Breast epithelium (tissue), 4 donors: ENCODE measurements at places on chromosomes 3 and 15.

- H3K27me3 ChIP-seq: no peaks in the 10 kb centered on the region
- no peaks in the 10 kb centered on the region for H3K36me3 ChIP-seq
Observed at GRCh38 chr3:144816323-144816722, 844.7 kb downstream of the DIPK2A start.

- no peak for DNase-seq
- H3K27me3 ChIP-seq: no peaks in the 10 kb centered on the region
- H3K36me3 ChIP-seq: no peaks in the 10 kb centered on the region
- H3K4me3 ChIP-seq: no peak overlapping the region
- H3K27ac ChIP-seq: no peak overlapping the region
- H3K4me1 ChIP-seq: peaks cover 3% of the 10 kb centered on the region
Observed at GRCh38 chr3:149585401-149585726, 72.5 kb downstream of the WWTR1 start.

- H3K27ac ChIP-seq: no peak overlapping the region
- no peak overlapping the region for H3K4me3 ChIP-seq
- H3K27me3 ChIP-seq: no peaks in the 10 kb centered on the region
- H3K4me1 ChIP-seq: no peaks in the 10 kb centered on the region
Observed at GRCh38 chr3:154102225-154102624, 19.0 kb upstream of the ARHGEF26 start.

GRCh38 chr15:80375968-80376891 lies 28.0 kb upstream of the ARNT2 start:
- no peak overlapping the region for H3K27ac ChIP-seq
- H3K4me3 ChIP-seq: no peak overlapping the region
- DNase-seq: no peak
- no peaks in the 10 kb centered on the region for H3K4me1 ChIP-seq
- no peaks in the 10 kb centered on the region for H3K36me3 ChIP-seq

- H3K36me3 ChIP-seq: no peaks in the 10 kb centered on the region
- H3K27ac ChIP-seq: no peak overlapping the region
- DNase-seq: no peak
- no peak overlapping the region for H3K4me3 ChIP-seq
- no peaks in the 10 kb centered on the region for H3K4me1 ChIP-seq
Observed at GRCh38 chr3:172370419-172370818, 77.8 kb downstream of the GHSR start.

DNA sequence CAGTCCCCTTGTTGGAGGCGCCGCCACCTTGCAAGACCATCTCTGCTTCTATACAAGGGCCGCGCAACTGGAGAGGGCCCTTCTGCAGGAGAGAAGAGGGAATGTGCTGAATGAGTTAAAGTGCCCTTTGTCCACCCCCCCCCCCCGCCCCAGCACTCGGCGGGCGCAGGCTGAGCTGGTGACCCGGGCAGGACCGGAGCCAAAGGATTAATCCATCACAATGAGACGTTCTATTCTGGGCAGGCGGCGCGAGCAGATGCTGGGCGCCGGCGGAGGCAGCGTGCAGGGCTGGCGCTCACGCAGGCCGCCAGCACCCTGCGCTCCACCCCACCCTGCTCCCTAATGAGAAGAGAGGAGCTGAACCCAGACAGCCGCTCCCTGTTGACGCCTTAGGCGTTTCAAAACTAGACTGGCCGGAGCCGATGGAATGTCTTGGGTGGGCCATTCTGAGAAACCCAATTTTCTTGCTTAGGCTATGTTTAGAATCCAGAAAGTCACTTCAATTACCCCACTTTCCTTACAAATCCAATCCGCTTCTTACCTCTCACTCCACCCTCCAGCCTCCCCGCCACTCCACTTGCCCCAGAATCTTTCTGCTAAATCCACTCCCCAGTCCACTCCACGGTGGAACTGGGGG lies 32.9 kb downstream of the GJD2 start:
- peak overlapping the region; percentile 51 for H3K4me3 ChIP-seq
- H3K4me1 ChIP-seq: no peaks in the 10 kb centered on the region
- H3K36me3 ChIP-seq: no peaks in the 10 kb centered on the region

GRCh38 chr3:17742880-17743657 lies 638 bp upstream of the TBC1D5 start:
- peak overlapping the region; percentile 98 for H3K27ac ChIP-seq
- no peak for DNase-seq
- no peaks in the 10 kb centered on the region for H3K27me3 ChIP-seq

DNA sequence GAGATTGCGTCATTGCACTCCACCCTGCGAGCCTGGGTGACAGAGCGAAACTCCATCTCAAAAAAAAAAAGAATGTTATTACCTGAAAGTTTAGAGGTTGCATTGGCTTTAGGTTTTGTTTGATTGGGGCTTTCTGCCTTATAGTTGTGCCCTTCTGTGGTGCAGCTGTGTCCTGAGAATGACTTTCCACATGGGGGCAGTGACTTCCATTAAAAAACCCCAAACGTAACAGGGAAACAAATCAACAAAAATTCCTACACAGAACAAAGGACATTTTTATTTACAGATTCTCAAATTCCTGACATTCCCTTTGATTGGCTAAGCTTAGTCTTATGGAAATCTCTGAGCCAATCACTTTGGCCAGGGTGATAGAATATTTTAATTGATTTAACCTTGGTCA lies 154.1 kb upstream of the GPR149 start:
- DNase-seq: no peak
- no peak overlapping the region for H3K4me3 ChIP-seq
- no peaks in the 10 kb centered on the region for H3K27me3 ChIP-seq

DNA sequence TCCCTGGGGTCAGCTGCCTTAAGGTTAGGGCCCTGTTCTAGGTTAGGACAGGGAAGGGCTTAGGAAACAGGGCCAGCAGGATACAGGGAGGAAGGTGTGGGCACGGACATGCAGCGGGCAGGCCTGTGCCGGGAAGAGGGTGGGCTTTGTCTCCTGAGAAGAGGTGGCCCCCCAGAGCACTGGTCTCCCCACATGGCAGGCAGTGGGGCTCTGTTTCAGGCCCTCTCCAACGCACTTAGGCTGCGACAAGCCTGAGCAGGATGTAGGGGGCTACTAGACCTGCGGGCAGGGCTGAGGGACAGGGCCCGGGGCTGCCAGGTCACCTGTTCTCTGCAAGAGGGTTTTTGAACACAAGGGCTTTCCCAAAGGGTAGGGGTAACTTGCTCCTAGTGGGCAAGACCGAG lies 33.5 kb downstream of the KLF13 start:
- H3K36me3 ChIP-seq: no peaks in the 10 kb centered on the region
- no peaks in the 10 kb centered on the region for H3K27me3 ChIP-seq
- H3K4me1 ChIP-seq: peaks cover 11% of the 10 kb centered on the region
- no peak for DNase-seq

DNA sequence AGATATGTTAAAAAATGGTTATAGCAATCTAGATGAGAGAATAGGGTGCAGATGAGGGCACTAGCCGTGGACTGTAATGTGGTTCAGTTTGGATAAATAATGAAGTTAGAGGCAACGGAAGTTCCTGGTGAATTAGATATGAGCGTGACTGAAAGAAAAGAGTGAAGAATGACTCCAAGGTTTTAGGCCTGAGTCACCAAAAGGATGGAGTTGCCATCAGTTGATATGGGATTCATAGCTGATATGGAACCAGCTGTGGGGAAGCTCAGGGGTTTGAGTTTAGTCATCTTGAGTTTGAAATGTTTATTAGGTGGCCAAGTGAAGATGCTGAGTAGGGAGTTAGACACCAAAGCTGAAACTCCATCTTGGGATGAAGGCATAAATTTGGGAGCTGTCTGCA lies 66.2 kb downstream of the SSR3 start:
- H3K4me1 ChIP-seq: no peaks in the 10 kb centered on the region
- H3K27me3 ChIP-seq: no peaks in the 10 kb centered on the region
- no peak overlapping the region for H3K4me3 ChIP-seq
- no peak for DNase-seq
- no peak overlapping the region for H3K27ac ChIP-seq

GRCh38 chr3:188085584-188086560 lies 68.1 kb upstream of the LPP start:
- H3K36me3 ChIP-seq: no peaks in the 10 kb centered on the region
- H3K4me3 ChIP-seq: no peak overlapping the region
- DNase-seq: no peak
- no peaks in the 10 kb centered on the region for H3K27me3 ChIP-seq
- H3K27ac ChIP-seq: no peak overlapping the region
- H3K4me1 ChIP-seq: no peaks in the 10 kb centered on the region

DNA sequence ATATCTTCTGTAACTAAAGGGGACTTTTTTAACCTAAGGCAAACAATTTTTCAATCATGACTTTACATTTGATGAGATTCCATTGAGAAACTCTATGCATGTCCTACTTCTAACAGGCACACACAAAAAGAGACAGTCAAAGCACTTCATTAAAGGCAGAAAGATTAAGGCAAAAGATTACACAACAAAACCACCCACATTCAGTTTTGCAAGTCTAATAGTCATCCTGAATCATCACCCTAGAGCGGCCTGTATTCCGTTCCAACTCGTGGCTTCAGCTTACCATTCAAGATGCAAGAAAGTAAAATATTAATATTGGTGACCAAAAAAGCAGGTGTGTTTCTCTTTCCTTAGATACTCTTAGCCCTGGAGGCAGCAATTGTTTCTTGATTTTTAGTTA lies 205.9 kb downstream of the P3H2 start:
- H3K36me3 ChIP-seq: no peaks in the 10 kb centered on the region
- no peaks in the 10 kb centered on the region for H3K4me1 ChIP-seq
- no peaks in the 10 kb centered on the region for H3K27me3 ChIP-seq
- H3K4me3 ChIP-seq: no peak overlapping the region
- H3K27ac ChIP-seq: no peak overlapping the region

- no peaks in the 10 kb centered on the region for H3K4me1 ChIP-seq
- H3K27ac ChIP-seq: no peak overlapping the region
- H3K27me3 ChIP-seq: no peaks in the 10 kb centered on the region
- no peak for DNase-seq
- H3K4me3 ChIP-seq: no peak overlapping the region
Observed at GRCh38 chr3:157999246-157999645, 107.0 kb downstream of the SHOX2 start.

- no peak overlapping the region for H3K4me3 ChIP-seq
- H3K36me3 ChIP-seq: no peaks in the 10 kb centered on the region
- no peaks in the 10 kb centered on the region for H3K4me1 ChIP-seq
Observed at GRCh38 chr3:52149021-52149420, 5.2 kb downstream of the POC1A start.

DNA sequence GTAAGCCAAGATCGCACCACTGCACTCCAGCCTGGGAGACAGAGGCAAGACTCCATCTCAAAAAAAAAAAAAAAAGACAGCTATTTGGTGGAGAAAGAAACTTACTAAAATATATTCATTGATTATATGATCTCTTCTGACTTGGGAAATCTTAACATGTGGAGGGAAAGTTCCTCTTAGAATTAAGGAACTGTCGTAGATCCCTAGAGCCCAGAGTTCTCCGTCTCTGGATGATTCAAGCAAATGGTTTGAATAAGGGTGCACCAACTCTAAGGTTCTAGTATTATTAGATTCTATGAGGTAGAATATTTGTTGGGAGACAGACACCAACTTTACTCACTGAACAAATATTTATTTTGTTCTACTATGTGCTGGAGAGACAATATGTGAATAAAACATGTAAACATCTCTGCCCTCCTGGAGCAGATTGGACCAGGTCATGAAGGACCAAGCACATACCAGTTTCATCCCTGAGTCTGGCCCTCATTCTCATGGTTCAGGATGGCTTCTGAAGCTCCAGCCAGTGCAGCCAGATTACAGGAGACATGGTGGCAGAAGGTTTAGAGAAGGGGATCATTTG lies 129.7 kb downstream of the MITF start:
- H3K27ac ChIP-seq: no peak overlapping the region
- H3K27me3 ChIP-seq: no peaks in the 10 kb centered on the region
- no peak for DNase-seq
- H3K4me3 ChIP-seq: no peak overlapping the region

GRCh38 chr3:63042833-63043232 lies 167.6 kb upstream of the CADPS start:
- no peak for DNase-seq
- no peaks in the 10 kb centered on the region for H3K36me3 ChIP-seq
- no peak overlapping the region for H3K4me3 ChIP-seq
- no peaks in the 10 kb centered on the region for H3K4me1 ChIP-seq
- H3K27ac ChIP-seq: no peak overlapping the region

DNA sequence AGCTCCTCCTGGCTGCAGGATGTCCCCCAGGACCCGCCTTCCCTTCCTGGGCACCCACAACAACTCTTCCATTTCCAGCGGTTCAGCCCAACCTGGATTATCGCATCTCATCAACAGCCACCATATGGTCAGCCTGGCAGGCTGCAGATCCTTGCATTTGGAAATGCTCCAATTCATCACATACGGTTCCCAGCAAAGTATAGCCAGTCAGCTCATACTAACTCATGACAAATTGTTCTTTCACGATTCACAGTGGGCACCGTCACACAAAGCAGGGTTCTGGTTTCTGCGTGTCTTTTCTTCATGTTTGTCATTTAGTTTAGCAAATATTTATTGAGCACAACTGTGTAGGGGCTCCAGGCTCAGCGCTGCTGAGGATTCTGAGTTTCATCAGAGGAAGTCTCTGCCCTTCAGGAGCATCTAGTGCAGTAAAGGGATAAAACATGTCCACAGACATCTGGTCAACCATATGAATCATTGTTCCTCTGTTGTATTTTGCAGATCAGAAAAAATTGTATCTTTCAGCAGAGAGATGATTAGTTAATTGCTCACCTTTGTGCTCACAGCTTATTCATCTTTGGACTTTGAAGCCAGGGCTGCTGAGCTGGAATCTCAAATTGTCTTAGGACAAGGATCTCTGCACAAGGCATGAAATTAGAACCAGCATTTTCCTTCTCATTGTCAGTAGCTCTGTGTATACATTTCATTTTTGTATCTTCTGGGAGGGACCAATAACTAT lies 125.1 kb downstream of the GABRG3 start:
- H3K4me1 ChIP-seq: no peaks in the 10 kb centered on the region
- DNase-seq: no peak
- no peak overlapping the region for H3K27ac ChIP-seq

DNA sequence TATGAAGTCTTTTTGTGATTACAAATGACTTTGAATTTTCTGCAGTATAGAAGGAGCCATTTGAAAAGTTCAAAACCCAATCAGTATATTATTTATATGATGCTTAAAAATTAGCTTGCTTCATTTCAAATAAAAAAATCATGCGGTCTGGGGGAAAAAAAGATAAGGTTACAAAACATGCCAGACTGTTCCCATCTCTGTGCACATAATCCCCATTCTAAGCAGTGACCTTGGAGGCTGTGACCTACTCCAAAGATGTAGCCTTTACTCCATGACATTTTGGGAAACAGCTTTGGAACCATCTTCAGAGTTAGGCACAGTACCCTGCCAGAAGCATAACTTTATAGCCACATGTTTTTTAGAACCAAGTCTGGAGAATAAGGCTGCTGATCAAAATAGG lies 447.7 kb upstream of the WNT5A start:
- H3K36me3 ChIP-seq: no peaks in the 10 kb centered on the region
- no peak overlapping the region for H3K27ac ChIP-seq
- DNase-seq: no peak
- H3K4me3 ChIP-seq: no peak overlapping the region

GRCh38 chr3:117097351-117097750 lies 387.8 kb downstream of the TUSC7 start:
- H3K4me3 ChIP-seq: no peak overlapping the region
- no peak overlapping the region for H3K27ac ChIP-seq
- peaks cover 6% of the 10 kb centered on the region for H3K36me3 ChIP-seq
- no peak for DNase-seq
- H3K4me1 ChIP-seq: no peaks in the 10 kb centered on the region
- no peaks in the 10 kb centered on the region for H3K27me3 ChIP-seq
